ENCODE measurements at places on chromosomes 7 and 10.

GRCh38 chr7:159013181-159013690, 131.4 kb downstream of the VIPR2 start:
- no peak for DNase-seq

DNA sequence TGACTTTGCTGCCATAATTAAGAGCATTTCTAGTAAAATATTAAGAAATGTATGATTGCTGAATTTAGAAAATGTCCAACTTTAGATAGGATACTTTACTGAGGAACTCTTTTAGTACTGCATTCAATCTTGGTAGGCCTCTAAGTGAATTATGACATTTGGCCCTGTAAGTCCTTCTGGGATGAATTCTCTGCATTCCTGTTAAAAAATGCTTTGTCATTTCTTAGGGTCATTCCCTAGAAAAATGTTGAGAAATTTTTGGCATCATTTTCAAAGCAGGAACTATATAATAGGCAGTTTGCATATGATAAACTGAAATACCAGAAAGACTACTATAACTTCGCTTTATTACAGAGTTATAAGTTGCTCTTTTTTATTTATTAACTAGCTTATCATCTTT, 69.3 kb upstream of the PRR15 start:
- no peak for DNase-seq

DNA sequence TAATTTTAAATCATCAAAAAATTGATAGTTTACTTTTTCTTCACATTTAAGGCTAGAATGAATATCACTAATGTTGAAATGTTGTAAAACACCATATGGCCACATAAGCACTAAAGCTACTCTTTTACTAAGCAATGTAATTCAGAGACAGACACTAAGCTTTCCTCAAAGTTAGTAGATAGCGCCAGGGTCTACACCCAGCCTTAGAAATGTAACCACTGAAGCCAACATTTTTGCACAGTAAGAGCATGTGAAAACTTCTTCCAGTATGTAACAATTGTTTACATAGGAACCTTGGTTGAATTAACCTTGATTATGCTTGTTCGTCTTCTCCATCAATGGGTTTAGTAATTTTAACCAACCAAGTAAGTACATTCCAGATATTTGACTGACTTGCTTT, 28.4 kb upstream of the PRKG1 start:
- no peak for DNase-seq

DNA sequence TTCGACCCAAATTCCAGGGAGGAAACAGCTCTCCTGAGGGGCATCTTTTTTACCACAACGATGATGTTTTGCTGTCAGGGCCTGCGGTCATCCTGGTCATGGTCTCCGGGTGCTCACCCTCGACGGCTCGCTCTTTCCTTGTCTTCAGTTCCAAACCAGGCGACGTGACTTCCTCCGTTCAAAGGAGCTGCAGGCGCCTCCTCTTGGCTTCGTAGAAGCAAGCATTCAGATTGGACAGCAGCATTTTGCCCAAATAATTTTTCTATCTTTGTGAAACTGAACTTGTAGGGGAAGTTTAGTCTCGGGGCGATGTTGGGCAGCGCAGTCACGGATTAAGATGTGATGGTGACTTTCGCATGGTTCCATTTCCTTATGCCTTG, 208.9 kb downstream of the DNAJB6 start:
- no peak for DNase-seq

DNA sequence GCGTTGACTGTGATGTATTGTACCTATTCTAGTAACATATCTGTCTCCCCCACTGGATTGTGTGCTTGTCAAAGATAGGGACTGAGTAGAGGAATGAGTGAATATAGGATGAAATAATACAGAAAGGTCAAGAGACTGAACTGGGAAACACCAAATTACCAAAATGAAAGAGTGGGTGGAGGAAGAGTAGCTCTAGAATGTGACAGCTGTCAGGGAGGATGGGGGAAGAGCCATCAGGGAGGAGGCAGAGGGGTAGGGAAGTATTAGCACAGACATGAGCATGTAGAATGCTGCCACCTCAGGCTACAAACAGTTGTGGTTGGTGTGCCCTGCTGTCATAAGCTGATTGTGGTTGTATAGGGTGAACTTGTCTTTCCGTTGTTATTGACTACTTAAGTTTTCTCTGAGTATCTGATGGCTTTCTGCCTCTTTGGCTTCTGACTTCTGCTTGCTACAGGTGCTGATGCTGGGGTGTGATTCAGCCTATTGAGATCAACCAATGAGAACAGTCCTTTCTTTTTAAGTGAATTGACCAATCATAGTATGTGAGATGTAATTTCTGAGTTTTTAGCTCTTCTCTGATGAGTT, 5.6 kb downstream of the CCSER2 start:
- DNase-seq, result no peak

- no peak for DNase-seq
These were observed 584.0 kb upstream of the GHITM start for GRCh38 chr10:83555264-83555663.

GRCh38 chr7:127892488-127893314, 138.5 kb downstream of the LRRC4 start:
- DNase-seq, result no peak

DNA sequence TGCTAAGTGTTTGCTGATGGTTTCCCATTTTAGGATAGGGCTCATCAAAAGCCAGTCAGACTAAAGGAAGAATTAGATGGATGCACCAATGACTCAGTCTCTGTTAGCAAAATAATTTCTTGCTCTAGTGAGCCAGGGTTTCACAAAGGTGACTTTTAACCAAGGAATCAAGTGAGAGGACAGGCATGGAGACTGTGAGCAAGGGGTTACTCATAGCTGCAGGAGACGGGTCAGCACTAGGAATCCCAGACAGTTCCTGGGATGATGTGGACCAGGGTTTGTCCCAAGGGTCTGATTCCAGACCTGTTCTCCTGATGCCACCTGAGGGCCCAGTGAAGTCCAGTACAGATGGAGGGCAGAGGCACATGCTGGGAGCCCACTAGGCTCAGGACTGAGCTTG, 138.1 kb downstream of the NOC3L start:
- no peak for DNase-seq

- no peak for DNase-seq
These were observed 46.3 kb upstream of the RNF216 start for GRCh38 chr7:5827755-5828154.

DNA sequence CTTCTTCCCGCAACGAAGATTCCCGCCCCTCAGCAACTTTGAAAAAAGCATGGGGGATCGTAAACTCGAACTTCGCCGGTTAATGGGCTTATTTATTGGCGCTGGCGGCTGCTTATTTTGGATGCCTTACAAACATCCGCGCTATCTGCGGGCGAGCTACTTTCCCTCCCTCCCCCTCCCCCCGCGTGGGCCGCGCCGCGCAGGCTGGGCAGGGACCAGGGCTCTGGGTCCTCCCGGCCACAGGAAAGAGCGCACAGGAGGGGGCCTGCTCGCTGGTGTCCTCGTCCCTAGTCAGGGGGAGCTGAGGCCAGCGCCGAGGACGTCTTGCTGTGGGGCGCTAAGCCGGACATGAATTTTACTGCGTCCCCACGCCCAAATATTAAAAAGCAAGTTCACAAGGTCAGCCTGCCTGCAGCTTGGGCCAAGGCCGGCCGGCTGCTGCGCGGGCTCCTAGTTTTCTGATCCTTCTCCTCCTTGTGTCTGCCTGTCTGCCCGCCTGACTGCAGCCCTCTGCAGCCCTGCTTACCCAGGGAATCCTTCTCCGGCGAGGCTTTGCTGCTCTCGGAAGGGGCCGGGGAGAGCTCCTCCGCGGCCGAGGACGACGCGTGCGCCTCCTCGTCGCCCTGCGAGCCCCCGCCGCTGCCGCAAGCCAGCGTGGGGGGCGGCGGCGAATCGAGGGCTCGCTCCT, 1.2 kb downstream of the HOXA10 start:
- DNase-seq, result no peak

DNA sequence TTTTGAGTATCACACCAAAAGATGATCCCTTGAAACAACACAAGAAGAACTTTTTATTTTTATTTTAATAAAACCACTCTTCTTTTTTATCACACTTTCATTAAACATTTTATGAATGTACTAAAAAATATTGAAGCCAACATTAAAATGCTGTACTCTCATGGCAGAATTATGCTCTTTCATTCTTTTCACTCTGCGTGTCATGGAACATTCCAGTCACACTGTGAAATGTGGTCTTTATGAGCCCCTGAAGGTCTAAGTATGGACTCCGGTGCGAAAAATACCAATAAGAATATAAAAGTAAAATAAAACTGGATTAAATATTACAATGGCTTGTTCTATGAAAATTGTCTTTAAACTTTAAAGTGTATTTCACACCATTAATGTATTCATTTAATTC, 148.4 kb downstream of the TMEM26 start:
- no peak for DNase-seq

- DNase-seq, result no peak
These were observed 231.3 kb downstream of the WDR37 start for GRCh38 chr10:1287487-1287886.

- no peak for DNase-seq
These were observed 19.1 kb downstream of the SLC16A12 start for GRCh38 chr10:89516149-89516832.

DNA sequence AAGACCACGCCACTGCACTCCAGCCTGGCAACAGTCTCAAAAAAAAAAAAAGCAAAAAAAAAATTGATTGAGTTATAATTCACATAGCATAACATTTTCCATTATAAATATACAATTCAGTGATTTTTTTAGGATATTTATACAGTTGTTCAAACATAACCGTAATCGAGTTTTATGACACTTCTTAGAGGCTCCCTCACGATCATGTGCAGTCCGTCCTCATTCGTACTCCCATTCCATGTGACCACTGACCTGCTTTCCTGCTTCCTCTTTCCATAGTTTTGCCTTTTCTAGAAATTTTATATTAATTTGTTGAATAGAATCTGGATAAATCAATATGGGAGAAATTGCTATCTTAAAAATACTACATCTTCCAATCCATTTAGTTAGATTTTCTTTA, 45.7 kb downstream of the VTI1A start:
- DNase-seq, result no peak

Data from iPS DF 6.9 (cell line).